Endodermal cell (in vitro differentiated cells): ENCODE measurements at places on chromosomes 1 and 21. TPM values are rescaled to one million over a fixed set of nuclear protein-coding genes. Genes with fewer than 3 reads are reported as not detected.

DNA sequence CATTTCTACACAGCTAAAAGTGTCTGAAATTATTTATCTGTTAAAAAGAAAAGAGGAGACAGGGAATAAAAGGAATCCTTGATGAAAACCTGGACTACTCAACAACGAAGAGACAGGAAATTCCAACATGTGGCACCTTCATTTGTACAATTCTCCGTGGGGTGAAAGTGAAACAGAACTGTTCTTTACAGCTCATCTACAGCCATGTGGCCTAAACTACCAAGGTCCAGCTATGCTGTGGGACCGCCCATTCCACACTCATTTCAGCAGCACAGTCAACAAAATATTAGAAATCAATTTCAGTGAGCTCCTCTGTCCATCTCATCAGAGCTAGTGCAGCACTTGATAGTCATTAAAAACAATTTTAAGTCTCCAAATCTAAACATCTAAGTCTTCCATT, 44.0 kb downstream of the UBR4 start:
- H3K4me3 ChIP-seq: no peak overlapping the region
- DNase-seq: no peak
- H3K27me3 ChIP-seq: no peaks in the 10 kb centered on the region
- no peaks in the 10 kb centered on the region for H3K4me1 ChIP-seq
- H3K36me3 ChIP-seq: peaks cover 100% of the 10 kb centered on the region

DNA sequence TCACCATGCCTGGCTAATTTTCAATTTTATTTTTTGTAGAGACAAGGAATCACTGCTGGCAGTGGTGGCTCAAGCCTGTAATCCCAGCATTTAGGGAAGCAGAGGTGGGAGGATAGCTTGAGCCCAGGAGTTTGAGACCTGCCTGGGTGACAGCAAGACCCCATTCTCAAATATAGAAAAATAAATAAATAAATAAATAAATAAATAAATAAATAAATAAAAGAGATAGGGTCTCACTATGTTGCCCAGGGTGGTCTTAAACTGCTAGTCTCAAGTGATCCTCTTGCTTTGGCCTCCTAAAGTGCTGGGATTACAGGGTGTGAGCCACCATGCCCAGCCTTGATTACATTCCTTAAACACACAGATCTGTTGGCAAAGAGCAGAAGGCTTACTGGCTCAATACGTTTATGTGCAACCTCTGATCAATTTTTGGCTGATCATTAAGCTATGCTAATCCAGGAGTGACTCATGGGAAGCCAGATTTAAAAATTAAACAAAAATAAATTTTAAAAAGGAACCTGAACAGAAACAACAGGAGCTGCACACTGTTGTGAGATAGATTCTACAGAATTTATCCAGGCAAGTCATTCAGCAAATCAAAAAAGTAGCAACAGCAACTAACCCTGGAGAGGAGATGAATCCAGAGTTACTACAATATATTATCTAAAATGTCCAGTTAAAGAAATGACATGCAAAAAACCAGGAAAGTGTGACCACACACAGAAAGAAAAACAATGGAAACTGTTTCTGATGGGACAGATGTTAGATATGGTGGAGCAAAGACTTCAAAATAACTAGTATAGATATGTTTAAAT, 79.4 kb downstream of the RPE65 start:
- H3K36me3 ChIP-seq: no peaks in the 10 kb centered on the region
- no peak overlapping the region for H3K4me3 ChIP-seq
- no peaks in the 10 kb centered on the region for H3K27me3 ChIP-seq
- no peak for DNase-seq
- H3K4me1 ChIP-seq: peaks cover 2% of the 10 kb centered on the region

DNA sequence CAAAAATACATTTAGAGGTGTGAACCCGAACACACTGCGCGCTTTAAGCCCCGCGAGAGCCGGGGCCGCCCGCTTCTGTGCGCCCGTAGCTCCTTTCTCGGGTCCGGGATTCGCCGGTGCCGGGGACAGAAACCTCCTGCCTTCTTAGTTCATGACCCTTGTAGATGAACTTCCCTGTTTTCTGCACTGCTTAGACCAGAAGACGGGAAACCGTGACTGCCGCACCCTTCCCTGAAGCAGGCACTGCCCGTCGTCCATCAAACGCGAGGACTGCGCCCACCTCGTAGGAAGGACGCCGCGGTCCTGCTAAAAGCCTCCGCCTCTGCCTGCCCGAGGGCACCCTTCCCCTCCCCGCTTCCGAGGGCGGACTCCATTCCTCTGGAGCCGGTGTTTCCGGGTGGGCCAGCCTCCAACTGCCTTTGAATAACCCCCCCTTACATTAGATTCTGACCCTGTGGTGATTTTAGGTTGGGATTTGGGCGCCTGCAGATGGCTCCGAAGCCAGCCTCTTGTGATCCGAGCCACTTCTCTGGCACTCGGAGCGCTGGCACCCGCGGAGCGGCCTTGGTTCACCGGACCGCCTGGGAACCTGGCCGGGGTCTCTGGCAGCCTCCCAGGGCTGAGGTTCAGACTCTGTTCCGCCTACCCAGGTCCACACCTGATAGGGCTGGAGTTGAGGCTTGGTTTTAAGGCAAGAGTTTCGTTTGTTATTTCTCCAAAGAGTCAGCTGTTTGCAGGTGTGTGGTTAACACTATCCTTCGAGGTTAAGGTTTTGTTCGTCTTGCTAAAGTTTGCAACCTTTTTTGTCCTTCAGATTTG, 1.2 kb upstream of the PTTG1IP start:
- peak overlapping the region; percentile 82 for H3K4me3 ChIP-seq
- H3K27ac ChIP-seq: no peak overlapping the region
- peak; percentile 77 for DNase-seq
- H3K36me3 ChIP-seq: no peaks in the 10 kb centered on the region

Gene CCDC185
- total RNA-seq: not detected in 3 replicates

- DNase-seq: no peak
- peaks cover 72% of the 10 kb centered on the region for H3K36me3 ChIP-seq
- no peak overlapping the region for H3K4me3 ChIP-seq
- no peaks in the 10 kb centered on the region for H3K4me1 ChIP-seq
Measured at GRCh38 chr1:149967646-149968045, 31.0 kb upstream of the MTMR11 start.

GRCh38 chr1:57072401-57073110, 106.7 kb upstream of the C8B start:
- H3K4me1 ChIP-seq: no peaks in the 10 kb centered on the region
- H3K36me3 ChIP-seq: peaks cover 3% of the 10 kb centered on the region
- DNase-seq: peak; percentile 71

DNA sequence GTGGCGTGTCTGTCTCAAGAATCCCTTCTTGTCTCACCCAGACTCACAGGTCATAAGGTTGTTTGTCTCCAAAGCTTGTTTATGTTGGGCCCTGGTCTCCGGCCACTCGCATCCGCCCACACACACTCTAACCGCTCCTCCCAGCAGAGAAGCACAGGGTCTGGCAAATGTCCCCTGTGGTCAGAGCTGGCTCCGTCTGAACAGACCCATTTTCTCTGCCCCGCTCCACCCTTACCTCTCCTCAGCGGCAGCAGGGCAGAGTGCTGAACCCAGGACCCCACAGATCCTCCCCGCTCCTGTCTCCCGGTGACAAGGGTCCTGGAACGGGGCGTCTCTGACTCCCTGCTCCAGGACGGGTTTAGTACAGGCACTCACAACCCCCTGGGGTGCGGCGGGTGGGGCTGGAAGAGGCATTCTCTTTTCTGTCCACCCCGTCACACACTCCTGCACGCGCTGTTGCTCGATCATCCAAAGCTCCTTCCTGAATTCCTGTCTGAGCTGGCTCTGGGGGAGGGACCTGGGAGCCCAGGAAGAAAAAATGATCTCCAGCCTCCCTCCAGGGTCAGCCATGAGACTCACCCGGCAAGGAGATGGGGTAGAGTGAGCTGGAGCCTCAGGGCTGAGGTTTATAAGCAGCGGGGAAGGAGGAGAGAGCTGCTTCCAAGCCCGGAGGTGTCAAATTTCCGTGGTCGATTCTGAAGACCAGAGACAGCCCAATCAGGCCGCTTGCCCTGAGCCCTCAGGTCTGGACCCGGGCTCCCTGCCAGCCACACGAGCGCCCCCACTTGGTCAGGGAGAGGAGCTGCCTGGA, at the start of gene S100A13:
Gene S100A13, minus strand, starts transcription at position 602 of the 811 bp plus-strand sequence. CDS start 1,033 bp downstream, outside the sequence.
- H3K36me3 ChIP-seq: peaks cover 38% of the 10 kb centered on the region
- H3K27ac ChIP-seq: peak within 1 kb of the TSS; percentile 63
- no peaks in the 10 kb centered on the region for H3K4me1 ChIP-seq
- H3K4me3 ChIP-seq: peak within 1 kb of the TSS; percentile 99

DNA sequence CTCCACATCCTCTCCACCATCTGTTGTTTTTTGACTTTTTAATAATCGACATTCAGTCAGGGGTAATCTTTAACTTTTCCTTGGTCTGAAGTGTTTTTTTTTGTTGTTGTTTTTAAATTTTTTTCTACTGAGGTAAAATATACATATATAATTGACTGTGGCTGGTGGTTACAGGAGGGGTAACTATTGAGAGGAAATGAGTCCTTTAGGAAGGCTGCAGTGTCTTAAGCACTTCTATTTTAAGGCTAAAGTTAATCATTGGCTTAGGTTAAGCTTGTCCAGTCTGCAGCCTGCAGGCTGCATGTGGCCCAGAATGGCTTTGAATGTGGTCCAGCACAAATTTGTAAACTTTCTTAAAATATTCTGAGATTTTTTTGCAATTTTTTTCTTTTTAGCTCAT, 172.5 kb downstream of the CTH start:
- no peak overlapping the region for H3K27ac ChIP-seq
- DNase-seq: no peak
- H3K36me3 ChIP-seq: no peaks in the 10 kb centered on the region
- H3K4me1 ChIP-seq: no peaks in the 10 kb centered on the region

Gene KIF17
- 7.7 to 8.9 TPM (median 8.0 TPM) in 3 replicates for total RNA-seq

GRCh38 chr1:49576327-49576901, 447.3 kb downstream of the AGBL4 start:
- no peak overlapping the region for H3K4me3 ChIP-seq
- DNase-seq: no peak
- no peaks in the 10 kb centered on the region for H3K4me1 ChIP-seq
- no peak overlapping the region for H3K27ac ChIP-seq
- H3K27me3 ChIP-seq: no peaks in the 10 kb centered on the region
- H3K36me3 ChIP-seq: no peaks in the 10 kb centered on the region

Gene TRIM67
- total RNA-seq: 0.04 and 0.05 TPM in 2 replicates

Gene LCE2A
- total RNA-seq: not detected in 2 replicates

Gene ATAD3C
- total RNA-seq: 0.09 and 0.55 TPM in 2 replicates

- no peak overlapping the region for H3K4me3 ChIP-seq
- H3K27ac ChIP-seq: no peak overlapping the region
- H3K4me1 ChIP-seq: no peaks in the 10 kb centered on the region
- H3K36me3 ChIP-seq: no peaks in the 10 kb centered on the region
- no peaks in the 10 kb centered on the region for H3K27me3 ChIP-seq
- peak; percentile 60 for DNase-seq
Measured at GRCh38 chr1:171141688-171142415, 43.2 kb upstream of the FMO2 start.

GRCh38 chr1:189315035-189315901, 1162.4 kb downstream of the BRINP3 start:
- DNase-seq: no peak
- no peaks in the 10 kb centered on the region for H3K27me3 ChIP-seq
- H3K27ac ChIP-seq: no peak overlapping the region
- peaks cover 6% of the 10 kb centered on the region for H3K4me1 ChIP-seq

DNA sequence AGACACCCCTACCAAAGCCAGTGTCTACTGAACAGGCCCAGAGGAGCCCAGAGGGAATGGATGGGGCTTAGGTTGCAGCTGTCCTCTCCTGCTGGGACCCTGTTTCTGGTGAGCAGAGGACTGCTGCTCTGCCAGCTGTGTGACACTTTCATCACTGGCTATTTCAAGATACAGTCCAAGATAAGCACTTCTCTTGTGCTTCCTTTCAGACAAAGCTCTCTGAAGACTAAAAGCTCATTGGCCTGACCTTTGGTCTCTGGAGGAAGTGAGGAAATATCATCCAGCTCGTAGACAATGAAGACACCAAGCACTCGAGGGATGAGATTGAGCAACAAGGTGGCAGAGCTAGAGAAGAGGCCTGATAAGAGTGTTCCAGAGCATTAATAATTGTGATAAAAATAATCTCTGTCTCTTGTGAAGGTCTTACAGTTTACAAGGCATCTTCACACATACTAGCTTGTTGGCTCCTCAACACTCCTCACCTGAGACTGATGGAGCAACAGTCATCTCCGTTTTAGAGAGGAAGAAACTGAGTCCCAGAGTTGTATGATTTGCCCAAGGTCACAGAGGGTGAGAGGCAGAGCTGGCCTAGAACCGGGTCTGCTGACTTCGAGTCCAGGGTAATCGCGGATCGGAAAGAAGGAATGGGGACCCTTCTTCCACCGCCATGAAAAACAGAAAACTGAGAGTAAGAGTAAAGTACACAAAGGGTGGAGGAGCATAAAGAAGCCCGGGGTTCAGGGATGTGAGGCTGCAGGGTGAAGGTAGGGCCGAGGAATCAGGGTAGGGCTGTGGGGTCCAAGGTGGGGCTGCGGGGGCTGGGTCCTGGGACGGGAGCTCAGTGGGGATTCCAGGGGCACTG, 666 bp downstream of the PAFAH2 start:
- H3K36me3 ChIP-seq: no peaks in the 10 kb centered on the region
- no peak for DNase-seq
- peak overlapping the region; percentile 86 for H3K4me3 ChIP-seq
- peak overlapping the region; percentile 81 for H3K27ac ChIP-seq

Gene CFAP45
- 0.55 and 0.99 TPM in 2 replicates for total RNA-seq

DNA sequence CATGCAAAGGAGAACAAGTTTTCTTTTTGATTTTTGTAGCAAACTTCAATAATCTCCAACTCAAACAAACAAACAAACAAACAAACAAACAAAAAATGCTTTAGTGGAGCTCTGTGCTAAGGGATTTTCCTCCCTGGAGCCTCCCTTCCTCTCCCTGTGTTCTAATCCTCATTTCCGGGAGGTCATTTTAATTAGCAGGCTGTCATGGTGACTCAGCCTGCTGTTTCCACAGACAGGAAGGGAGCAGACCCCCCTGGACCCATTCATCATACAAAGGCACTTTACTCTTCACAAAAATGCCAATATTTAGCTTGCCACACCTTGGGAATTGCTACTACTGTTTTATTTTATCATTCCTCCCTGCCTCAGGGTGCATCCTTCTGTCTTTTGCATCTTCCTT, 61.0 kb upstream of the SPATA6 start:
- peaks cover 6% of the 10 kb centered on the region for H3K4me1 ChIP-seq
- DNase-seq: peak; percentile 30
- H3K27me3 ChIP-seq: peaks cover 14% of the 10 kb centered on the region

- DNase-seq: no peak
- H3K4me3 ChIP-seq: no peak overlapping the region
- no peak overlapping the region for H3K27ac ChIP-seq
- no peaks in the 10 kb centered on the region for H3K36me3 ChIP-seq
Measured at GRCh38 chr1:65006806-65007205, 40.5 kb upstream of the JAK1 start.

DNA sequence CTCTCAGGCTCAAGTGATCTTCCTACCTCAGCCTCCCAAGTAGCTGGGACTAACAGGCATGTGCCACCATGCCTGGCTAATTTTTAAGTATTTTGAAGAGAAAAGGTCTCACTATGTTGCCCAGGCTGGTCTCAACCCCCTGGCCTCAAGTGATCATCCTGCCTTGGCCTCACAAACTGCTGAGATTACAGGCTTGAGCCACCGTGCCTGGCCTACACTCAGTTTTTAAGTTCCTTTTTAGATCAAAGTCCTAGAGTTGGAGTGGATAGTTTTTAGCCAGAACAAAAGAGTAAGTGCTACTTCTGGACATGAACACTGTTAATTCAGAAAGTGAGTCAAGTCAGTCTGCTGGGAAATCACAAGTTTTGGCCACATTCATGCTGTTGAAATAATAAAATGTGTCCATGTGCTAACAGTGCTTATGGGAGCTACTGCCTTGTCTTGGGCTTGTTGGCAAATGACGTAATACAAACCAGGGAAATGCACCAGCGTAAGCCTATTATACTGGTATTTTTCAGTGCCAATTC, 84.2 kb downstream of the NDUFS5 start:
- peaks cover 13% of the 10 kb centered on the region for H3K4me1 ChIP-seq
- no peaks in the 10 kb centered on the region for H3K27me3 ChIP-seq
- no peak overlapping the region for H3K4me3 ChIP-seq
